Activated T-cell treated with anti-CD3 and anti-CD28 coated beads, Interleukin-2, amount 50 U/mL, for 72 hours (primary cell): ENCODE measurements at places on chromosomes 6 and 20.
A peak's percentile ranks its signal among the peaks of the same experiment; 100 is the strongest.

GRCh38 chr20:61970357-61970756 lies 95.3 kb downstream of the TAF4 start:
- DNase-seq, result no peak

DNA sequence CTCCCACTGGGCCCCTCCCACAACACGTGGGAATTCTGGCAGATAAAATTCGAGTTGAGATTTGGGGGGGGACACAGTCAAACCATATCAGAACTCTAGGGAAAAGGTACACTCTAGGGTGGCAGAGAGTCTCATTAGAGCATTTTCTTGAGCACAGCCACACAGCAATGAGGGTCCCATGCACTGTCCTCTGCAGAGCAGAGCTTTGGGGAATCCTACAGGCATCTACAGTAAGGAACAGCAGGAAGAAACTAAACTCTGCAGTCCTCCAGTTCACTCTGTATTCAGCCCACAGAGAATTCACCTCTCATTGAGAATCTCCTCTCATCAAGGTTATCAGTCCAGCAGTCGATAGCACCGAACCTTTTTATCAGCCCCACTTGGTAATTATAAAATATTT lies 438.6 kb upstream of the NOX3 start:
- no peak for DNase-seq

DNA sequence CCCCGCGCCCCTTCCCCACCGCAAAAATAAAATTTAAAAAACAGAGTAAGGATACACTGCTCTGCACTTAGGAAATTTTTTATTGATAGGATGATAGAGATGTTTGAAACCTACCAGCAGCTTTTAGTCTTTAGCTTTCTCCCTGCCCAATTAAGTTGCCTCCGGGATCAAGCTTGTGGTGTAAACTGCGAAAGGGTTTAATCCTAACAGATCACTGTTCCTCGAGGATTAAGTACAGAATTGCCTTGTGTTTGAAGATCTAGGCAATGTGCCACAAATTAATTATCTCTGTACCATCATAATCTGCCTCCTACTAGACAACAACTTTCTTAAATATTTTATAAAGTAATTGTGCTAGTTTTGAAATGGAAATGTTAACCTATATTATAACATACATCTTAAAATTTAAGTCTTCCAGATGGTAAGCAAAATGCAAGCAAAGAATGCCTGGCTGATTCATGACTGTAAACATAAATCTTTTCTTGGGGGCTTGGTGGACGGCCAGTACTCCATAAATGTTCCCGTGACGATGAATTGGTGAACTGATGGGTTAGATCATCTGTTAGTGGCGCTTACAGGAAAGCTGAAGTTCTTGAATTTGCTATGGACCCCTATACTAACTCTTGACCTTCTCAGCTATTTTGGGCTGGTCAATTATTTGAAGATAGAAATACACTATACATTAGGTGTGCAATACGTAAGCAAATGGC lies 58.0 kb upstream of the ARHGAP18 start:
- DNase-seq, result no peak

DNA sequence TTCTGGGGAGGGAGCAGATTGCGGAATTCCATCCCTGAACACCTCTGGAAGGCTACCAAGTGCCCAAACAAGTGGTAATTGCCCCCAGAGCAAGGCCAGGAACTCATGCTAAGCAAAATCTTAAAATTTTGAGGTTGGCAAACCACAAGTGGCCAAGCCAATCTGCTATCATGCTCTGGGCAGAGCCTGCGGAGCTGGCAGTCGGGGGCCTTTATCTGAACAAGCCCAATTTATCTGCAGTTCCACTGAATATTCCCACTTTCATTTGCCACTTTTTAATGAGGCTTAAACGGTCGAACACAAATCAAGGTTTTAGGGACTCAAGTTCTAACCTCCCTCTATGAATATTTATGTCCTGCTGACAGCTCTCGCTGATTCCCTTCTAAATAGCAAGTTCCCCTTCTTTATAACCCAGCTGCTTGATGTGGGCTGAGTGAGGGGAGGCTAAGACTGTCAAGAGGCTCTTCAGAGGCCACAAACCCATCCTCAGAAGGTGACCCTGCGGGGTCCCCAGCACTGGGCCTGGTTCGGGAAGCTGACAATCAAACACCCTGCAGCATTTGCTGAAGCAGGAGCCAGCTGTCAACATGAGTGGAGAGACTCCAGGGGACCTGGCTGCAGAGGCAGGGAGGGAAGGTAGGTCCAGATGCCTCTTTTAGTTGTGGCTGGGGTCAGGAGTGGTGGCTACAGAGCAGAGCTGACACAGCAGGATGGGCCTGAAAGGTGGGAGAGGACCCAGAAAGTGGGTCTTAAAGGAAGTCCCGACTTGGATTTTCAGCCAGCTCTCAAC lies 11.9 kb downstream of the CCDC167 start:
- DNase-seq, result no peak

GRCh38 chr6:2839982-2840748 lies 1.5 kb downstream of the SERPINB1 start:
- DNase-seq, result no peak

- DNase-seq, result no peak
Measured at GRCh38 chr6:127447780-127448179, 11.4 kb downstream of the KIAA0408 start.

GRCh38 chr6:67683960-67684359 lies 951.1 kb upstream of the ADGRB3 start:
- no peak for DNase-seq

GRCh38 chr20:63691711-63692435 lies 4.6 kb upstream of the TNFRSF6B start:
- DNase-seq, result no peak

DNA sequence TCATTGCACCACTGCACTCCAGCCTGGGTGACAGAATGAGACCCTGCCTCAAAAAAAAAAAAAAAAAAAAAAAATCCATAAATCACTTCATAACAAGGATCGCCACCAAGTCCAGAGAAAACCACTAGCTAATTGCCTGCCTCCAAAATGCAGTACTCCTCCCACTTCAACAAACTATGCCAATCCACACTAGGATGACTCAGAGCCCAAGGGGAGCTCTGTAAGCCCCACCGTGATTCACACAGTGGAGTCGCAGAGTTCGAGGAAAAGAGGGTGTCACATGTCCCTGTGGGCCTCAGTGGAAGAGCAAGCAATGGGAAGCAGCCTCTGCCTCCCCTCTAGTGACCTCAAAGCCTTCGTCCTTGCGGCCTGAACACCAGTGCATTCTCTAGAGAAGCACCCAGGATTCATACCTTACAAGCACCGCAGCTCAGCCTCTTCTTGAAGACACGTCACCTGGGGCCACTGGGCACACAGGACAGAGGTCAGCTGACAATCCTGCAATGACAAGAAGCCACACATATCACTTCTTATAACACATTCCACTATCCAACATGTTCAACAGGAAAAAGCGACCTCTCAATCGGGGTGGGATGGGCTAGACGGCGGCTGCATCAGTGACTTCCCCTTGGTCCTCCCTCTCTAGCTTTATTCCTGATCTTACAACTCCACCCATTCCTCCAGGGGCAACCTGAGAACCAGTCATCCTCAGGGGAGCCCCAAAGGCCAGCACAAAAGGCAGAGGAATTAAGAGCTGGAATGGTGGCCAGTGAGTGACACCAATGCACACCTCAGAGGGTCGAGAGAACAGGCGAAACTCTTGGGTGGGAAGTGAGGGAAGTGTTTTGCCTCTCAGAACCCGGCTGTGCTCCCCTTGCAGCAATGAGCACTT lies 8.9 kb downstream of the SNHG17 start:
- DNase-seq, result no peak

DNA sequence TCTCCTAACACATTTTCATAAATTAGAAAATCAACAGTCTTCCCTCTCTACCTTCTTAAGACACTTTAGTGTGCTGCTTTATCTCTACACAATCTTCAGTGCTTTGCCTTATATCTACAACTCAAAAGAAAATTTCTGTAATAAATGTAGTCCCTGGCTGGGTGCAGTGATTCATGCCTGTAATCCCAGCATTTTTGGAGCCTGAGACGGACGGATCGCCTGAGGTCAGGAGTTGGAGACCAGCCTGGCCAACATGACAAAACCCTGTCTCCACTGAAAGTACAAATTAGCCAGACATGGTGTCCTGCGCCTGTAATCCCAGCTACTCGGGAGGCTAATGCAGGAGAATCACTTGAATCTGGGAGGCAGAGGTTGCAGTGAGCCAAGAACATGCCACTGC lies 9.7 kb upstream of the EDN1 start:
- no peak for DNase-seq

DNA sequence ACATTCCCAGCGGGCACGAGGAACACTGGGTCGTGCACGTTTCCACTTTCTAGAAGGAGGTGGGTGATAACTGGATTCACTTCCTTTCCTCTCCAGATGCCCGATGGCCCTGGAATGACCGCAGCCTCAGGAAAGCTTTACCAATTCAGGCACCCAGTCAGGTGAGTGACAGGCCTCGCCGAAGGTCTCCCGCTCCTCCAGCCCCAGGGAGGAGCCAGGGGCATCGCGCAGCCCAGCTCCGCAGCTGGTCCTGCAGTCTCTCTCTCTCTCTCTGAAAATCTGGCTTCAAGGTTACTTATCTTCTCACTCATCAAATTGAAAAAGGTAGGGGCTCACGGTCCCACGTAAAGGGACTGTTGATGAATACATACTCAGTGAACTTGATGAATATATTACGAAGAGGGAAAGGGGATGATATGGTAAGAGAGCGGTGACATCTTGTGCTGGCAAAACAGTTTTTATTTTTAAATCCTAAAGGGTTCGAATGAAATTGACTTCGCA lies 891 bp downstream of the RIPPLY2 start:
- no peak for DNase-seq

GRCh38 chr6:46129291-46129628 lies 529 bp upstream of the ENPP4 start:
- no peak for DNase-seq

- peak; percentile 52 for DNase-seq
Measured at GRCh38 chr6:134111062-134111677, 58.7 kb upstream of the SLC2A12 start.

- no peak for DNase-seq
Measured at GRCh38 chr20:21208999-21209398, 83.1 kb downstream of the KIZ start.

DNA sequence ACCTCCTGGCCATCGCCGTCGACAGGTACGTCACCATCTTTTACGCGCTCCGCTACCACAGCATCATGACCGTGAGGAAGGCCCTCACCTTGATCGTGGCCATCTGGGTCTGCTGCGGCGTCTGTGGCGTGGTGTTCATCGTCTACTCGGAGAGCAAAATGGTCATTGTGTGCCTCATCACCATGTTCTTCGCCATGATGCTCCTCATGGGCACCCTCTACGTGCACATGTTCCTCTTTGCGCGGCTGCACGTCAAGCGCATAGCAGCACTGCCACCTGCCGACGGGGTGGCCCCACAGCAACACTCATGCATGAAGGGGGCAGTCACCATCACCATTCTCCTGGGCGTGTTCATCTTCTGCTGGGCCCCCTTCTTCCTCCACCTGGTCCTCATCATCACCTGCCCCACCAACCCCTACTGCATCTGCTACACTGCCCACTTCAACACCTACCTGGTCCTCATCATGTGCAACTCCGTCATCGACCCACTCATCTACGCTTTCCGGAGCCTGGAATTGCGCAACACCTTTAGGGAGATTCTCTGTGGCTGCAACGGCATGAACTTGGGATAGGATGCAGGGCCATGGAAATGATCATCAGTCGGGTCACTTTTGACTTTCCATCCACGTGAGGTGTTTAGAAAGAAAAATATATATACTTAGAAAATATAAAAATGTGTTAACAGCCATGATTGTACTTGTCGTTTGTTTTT lies 868 bp downstream of the MC3R start:
- peak; percentile 27 for DNase-seq

DNA sequence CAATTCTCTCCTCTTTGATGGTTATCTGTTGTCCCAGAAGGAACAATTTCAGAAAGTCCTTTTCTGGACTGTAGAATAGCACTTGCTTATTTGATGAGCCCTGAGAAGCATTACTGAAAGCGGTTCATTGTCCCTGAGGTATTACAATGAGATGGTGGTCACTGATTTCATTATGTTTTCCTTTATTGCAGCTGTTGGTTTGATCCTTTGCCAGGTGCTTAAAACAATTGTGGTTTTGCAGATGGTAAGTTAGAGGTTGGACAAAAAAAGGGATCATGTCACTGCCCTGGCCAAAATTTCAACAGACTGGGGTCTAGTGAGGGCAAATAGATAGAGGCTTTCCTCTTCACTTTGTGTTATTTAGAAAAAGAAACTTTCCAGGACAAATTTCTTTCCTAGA lies 61.9 kb downstream of the ESR1 start:
- DNase-seq, result no peak

- DNase-seq, result no peak
Measured at GRCh38 chr20:10288954-10289646, 70.5 kb downstream of the SNAP25 start.

GRCh38 chr6:140811642-140812041 lies 1321.1 kb upstream of the GJE1 start:
- DNase-seq, result no peak

DNA sequence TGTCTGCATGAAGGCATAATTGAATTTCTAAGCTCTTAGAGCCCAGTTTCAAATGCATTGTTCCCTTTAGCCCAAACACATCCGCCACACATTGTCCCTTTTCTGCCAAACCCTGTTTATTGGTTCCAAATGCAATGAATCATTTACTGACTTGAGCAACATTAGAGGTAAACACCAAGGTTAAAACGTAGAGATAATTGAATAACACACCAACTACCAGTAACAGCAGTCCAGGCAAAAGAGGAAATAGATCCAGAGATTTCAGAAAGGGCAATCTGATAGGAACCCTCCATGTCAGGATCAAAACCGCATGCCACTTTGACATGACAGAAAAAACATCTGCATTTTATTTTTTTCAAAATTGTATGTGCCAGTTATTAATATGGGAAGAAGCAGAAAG lies 114.8 kb downstream of the PKHD1 start:
- no peak for DNase-seq

DNA sequence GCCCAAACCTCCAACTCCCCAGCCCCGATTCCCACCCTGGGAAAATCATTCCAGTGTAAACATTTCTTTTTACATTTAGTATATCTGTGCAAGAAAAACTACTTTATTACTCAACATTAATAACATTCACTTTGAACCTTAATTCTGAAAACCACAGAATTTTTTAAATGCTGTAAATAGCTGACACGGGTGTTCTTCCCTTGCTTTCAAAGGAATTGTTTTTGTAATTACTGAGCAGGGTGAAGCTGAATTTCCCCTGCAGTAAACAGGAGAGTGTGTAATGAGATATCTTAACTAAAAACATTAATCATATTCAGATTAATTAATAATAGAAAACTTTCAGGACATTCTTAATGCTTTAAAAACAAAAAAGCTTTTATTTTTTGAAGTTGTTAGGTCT lies 99.3 kb upstream of the CITED2 start:
- DNase-seq, result no peak

GRCh38 chr20:37559312-37560027 lies 31.8 kb upstream of the BLCAP start:
- DNase-seq, result no peak

- DNase-seq, result no peak
Measured at GRCh38 chr20:24134284-24134683, 145.7 kb upstream of the GGTLC1 start.

DNA sequence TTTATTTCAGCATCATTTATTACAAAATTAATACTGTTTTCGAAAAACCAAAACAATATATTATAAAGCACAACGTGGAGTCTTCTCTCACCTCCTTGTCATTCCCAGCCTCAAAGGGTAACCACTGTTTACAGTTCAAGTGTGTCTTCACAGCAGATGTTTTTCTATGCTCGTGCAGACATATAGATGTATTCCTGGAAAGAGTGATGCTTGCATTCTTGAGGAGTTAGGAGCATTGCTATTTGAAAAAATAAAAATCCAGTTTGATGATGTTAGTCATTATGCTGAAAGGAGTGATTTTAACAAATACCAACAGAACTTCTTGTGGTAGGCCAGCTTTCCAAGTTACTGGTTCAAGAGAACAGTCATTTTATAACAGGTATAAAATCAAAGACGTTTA lies 234.9 kb downstream of the BCKDHB start:
- no peak for DNase-seq
